Stomach (tissue), 19 donors: ENCODE measurements at places on chromosomes 2 and 18. TPM values are rescaled to one million over a fixed set of nuclear protein-coding genes. Genes with fewer than 3 reads are reported as not detected.

GRCh38 chr18:58432050-58432727 is 196.7 kb downstream of the ALPK2 start:
- H3K4me1 ChIP-seq, result no peaks in the 10 kb centered on the region
- H3K4me3 ChIP-seq, result no peak overlapping the region
- H3K36me3 ChIP-seq, result no peaks in the 10 kb centered on the region
- no peak for DNase-seq
- no peak overlapping the region for H3K27ac ChIP-seq
- H3K27me3 ChIP-seq, result no peaks in the 10 kb centered on the region

GRCh38 chr2:121608367-121608766 is 40.9 kb downstream of the CLASP1 start:
- no peaks in the 10 kb centered on the region for H3K36me3 ChIP-seq
- no peak for DNase-seq
- H3K4me3 ChIP-seq, result no peak overlapping the region
- H3K4me1 ChIP-seq, result peaks cover 53% of the 10 kb centered on the region
- H3K27ac ChIP-seq, result no peak overlapping the region
- H3K27me3 ChIP-seq, result no peaks in the 10 kb centered on the region

- DNase-seq, result no peak
- no peak overlapping the region for H3K4me3 ChIP-seq
- H3K4me1 ChIP-seq, result peaks cover 5% of the 10 kb centered on the region
- peaks cover 33% of the 10 kb centered on the region for H3K36me3 ChIP-seq
- no peaks in the 10 kb centered on the region for H3K27me3 ChIP-seq
These were observed 61.9 kb downstream of the ZNF516 start for GRCh38 chr18:76432970-76433767.

GRCh38 chr2:70087702-70088597 is 673 bp downstream of the PCBP1 start:
- peak overlapping the region; percentile 99 for H3K27ac ChIP-seq

The KIF5C gene
- 0.93 TPM for polyA plus RNA-seq

- H3K27me3 ChIP-seq, result no peaks in the 10 kb centered on the region
- no peak overlapping the region for H3K4me3 ChIP-seq
- H3K27ac ChIP-seq, result no peak overlapping the region
- peaks cover 56% of the 10 kb centered on the region for H3K36me3 ChIP-seq
These were observed 96.6 kb downstream of the BIRC6 start for GRCh38 chr2:32453242-32454062.

The TEX51 gene
- polyA plus RNA-seq, result not detected

DNA sequence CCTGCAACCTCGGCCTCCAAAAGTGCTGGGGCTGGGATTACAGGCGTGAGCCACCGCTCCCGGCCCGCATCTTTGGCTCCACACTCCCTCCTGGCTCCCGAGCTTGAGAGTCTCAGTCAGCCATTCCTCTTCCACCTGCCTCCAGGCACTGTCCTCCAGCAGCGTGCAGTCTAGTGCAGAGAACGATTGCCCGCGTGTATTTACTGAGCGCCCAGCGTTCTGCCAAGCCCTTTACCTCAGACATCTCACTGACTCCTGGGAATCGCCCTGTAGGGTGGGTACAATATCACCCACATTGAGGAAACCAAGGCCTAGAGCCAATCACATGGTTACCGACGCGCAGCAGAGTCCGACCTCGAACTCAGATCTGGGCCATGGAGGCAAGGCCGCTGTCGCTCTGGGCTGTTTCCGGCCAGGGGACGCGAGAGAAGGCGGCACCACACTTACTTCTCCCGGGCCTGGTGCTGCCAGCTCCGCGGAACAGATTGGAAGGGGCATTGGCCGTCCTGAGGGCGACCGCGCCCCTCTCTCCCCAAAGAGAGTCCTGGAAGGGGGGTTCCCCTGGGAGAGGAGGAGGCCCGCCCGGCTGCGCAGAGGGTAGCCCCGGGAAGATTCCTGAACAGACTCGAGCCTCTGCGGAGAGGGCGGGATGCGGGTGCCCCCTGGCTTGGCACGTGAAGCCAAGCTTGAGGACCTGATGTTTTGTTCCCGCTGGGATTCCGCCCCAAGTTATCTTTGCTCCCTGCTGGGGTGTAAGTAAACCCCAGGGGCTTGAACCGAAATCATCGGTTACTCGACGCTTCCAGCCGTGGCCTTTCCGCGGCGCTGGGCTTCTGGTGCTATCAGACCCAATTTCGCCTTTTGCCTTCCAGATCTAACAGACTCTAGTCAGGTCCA is 5.2 kb upstream of the DLX2 start:
- H3K27ac ChIP-seq, result no peak overlapping the region
- H3K4me3 ChIP-seq, result no peak overlapping the region

GRCh38 chr2:60644951-60645350 is 91.5 kb upstream of the BCL11A start:
- no peaks in the 10 kb centered on the region for H3K4me1 ChIP-seq
- H3K4me3 ChIP-seq, result no peak overlapping the region
- no peak for DNase-seq
- H3K36me3 ChIP-seq, result no peaks in the 10 kb centered on the region
- H3K27me3 ChIP-seq, result no peaks in the 10 kb centered on the region
- H3K27ac ChIP-seq, result no peak overlapping the region

GRCh38 chr2:41933585-41934320 is 114.1 kb upstream of the PKDCC start:
- no peaks in the 10 kb centered on the region for H3K27me3 ChIP-seq
- no peak overlapping the region for H3K4me3 ChIP-seq
- DNase-seq, result peak; percentile 75
- H3K36me3 ChIP-seq, result no peaks in the 10 kb centered on the region
- peaks cover 49% of the 10 kb centered on the region for H3K4me1 ChIP-seq
